ENCODE measurements at places on chromosomes 5 and 9.

DNA sequence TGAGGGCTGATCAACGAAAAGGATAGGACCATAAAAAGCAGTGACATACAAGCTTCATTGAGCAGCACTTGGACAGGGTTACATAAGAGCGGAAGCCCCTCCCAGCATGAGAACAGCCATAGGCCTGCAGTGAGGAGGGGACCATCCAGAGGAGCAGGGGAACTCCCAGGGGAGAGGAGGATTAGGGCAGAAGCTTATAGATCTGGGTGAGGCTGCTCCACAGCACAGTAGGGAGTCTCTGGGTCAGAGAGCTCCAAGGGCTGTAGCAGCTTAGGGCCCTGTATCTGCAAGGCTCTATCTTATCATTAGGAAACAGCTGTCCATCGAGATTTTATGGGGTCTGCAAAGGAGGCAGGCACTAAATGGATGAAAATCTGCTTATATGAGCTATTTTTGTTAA, 186.6 kb downstream of the DOCK8 start:
- DNase-seq = no peak

- no peak for DNase-seq
These were observed 57.0 kb upstream of the GRAMD2B start for GRCh38 chr5:126366199-126366560.

- DNase-seq = no peak
These were observed 357.5 kb downstream of the SPATA31D1 start for GRCh38 chr9:82346040-82346439.

DNA sequence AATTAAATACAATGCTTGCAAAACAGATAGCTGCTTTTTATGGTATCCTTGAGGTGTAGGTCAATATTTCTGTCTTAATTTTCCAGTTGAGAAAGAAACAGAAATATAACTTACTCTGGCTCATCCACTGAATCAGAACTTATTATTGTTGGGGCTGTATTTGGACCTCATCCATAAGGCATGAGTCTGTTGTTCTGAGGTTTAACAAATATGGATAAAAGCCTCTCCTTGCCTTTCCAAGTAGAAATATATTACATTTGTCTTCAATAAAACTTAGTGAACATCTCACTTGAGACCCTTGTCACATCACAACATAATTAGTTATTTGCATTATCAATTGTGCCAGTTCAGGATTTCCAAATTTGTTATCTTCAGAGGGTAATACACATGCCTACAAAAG, 525.8 kb downstream of the AGTPBP1 start:
- no peak for DNase-seq

DNA sequence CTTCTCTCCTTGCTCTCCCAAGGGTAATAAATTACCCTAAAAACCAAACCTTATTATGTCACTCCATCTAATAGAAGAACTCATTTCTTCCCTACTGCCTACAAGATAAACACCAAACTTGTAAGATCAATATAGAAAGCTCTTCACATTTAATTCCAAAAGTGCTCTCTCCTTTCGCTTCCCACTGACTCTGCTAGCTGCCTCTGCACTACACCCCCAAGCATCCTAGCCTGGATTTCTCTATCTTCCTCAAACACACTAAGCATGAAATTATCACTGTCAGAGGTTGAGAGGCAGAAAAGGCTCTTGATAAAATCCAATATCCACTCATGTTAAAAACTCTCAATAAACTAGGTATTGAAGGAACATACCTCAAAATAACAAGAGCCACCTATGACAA, 162.4 kb downstream of the KCNN2 start:
- DNase-seq = no peak

DNA sequence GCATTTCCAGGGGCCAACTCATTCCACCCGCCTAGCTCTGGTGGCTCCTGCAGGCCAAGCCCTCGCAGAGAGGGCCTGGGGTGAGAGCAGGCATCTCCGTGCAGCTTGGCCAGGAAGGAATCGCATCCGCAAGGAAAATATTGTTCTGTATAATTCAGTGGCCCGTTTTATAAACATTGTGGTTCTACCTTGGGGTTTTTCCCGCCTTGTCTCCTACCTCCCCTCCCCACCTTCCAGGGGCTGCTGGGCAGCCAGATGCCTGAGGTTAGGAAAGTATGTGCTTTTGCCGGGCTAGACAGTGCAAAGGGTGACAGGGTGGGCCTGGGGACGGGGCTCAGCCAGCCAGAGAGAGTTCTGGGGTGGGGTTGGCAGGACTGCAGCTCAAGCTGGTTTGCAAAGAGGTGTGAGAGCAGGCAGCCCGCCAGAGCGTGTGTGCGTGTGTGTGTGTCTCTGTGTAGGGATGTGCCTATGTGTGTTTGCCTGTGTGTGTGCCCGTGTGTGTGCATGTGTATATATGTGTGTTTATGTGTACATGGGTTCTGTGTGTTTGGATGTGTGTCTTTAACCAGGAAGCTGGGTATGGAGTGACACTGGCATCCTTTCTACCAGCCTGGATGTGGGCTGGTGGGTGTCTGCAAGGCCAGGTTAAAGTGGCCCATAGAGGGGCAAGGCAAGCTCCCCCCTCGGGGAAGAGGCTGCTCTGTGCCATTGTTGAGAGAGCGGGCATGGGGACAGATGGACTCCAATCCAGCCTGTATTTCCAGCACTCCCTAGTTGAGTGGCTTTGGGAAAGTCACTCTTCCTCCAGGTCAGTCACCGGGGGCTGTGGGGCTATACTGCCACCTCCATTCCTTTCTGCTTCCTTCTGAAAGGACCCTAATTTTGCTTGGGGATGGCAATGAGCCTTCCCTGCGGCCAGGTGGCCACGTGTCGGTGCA, 10.6 kb upstream of the SLC2A6 start:
- DNase-seq = no peak

DNA sequence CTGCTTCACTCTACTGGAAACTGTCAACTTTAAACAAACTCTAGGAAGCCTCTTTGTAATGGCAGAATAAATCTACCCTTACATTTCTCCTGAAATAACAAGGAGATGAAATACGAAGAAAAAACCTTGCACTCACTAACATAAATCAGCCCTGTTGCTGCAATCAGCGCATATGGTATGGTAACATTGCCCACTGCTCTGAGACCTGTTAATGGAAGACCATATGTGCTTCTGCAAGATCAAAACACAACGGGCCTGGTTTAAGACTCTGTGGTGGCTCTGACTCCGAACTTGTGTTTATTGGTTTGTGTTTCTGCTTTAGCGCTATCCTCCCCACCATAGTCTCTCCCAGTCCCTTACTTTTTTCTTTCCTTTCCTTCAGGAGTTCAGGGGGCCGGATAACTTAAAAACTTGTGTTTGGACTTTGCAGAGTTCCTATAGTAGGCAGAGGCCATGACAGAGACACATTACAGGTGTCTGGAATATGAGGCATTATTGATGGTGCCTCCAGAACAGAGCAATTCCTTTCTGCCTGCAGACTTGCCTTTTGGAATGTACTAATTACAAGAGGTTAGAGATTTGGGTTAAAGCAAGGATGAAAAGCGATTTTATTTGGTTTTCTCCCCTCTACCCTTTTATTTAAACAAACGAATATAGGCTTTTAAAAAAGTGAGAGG, 110.8 kb downstream of the PSAT1 start:
- DNase-seq = no peak

GRCh38 chr5:26009742-26010141, 1028.6 kb downstream of the CDH9 start:
- no peak for DNase-seq

DNA sequence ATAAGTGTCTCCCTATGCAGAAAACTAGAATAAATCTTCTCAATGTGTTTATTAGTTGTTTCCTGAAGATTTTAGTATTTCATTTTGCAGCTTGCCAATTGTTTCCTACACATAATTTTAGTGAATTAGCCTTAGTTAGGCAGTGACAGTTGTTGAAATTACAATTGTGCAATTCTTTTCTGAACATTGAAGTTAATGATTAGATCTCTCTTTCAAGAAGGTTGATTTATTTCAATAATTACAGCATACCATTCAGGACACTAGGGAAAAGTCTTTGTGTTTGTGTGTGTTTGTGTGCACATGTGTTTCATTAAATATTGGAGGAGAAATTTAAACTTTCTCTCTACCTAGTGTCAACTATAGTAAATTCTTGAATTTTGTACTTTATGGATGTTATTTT, 199.6 kb upstream of the MPDZ start:
- no peak for DNase-seq

DNA sequence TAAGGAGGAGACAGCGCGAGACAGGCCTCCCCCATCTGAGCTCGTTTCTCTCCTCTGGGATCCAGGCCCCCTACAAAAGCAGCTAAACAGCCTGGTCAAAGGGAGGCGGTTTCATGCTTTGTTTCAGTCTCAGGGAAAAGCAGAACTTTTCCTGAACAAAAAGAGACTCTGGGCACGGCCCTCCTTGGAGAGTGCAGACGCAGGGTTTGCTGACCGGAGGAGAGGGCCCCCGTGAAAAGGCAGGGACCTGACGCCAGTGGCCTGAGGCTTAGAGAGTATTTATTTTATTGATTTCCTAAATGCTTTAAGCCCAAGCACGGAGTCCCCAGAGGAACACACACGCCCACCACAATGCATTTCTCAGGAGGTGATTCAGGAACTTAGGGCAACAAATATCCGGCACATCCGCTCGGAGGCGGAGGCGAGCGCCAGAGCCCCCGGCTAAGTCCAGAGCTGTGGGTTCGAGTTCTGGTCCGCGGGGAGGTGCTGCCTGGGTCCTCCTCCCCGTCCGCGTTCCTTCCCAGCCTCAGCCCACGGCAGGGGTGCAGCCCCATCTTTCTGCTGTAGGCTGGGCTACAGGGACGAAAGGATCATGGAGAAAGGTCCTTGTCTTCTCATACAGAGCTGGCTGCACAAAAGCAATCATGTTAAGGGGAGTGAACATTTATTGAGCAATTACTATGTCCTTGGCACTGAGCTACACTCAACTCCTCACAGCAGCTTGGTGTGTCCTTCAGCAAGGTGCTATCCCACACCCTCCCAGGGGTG, 40.0 kb downstream of the PTGES start:
- no peak for DNase-seq

DNA sequence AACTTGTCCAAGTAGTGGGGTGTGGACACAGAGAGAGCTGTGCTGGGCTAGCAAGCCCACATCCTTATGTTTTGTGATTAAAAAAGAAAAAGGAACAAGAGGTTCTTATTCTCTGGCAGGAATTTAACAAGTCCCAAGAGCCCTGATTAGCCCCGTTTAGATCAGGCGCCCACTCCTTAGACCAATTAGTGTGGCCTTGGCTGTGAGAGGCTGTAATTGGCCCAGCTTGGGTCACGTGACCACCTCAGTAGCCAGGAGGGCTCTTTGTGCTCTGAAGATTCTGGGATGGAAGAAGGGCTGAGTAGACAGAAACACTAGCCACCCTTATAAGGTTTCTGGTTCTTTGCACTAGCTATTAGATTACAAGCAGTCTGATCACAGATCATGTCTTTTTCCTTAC, 31.1 kb downstream of the GCNT4 start:
- DNase-seq = no peak

GRCh38 chr9:117763314-117763713, 59.1 kb downstream of the TLR4 start:
- no peak for DNase-seq

DNA sequence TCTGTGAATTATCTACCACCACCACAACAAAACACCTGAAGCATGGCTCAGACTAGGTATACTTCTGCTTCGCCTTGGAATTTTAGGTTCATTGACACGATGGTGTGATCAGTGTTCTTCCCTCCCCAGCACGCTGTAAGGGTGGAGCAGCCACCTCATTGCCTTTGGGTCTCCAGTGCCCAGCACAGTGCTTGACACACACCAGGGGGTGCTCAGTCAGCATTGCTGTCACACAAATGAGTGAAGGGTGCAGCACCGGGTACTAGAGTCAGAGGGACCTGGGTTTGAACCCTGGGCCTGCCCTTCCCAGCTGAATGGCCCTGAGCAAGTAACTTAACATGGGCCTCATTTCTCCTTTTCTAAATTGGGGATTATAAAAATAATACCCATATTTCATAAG, 9.9 kb upstream of the ANGPTL2 start:
- no peak for DNase-seq

DNA sequence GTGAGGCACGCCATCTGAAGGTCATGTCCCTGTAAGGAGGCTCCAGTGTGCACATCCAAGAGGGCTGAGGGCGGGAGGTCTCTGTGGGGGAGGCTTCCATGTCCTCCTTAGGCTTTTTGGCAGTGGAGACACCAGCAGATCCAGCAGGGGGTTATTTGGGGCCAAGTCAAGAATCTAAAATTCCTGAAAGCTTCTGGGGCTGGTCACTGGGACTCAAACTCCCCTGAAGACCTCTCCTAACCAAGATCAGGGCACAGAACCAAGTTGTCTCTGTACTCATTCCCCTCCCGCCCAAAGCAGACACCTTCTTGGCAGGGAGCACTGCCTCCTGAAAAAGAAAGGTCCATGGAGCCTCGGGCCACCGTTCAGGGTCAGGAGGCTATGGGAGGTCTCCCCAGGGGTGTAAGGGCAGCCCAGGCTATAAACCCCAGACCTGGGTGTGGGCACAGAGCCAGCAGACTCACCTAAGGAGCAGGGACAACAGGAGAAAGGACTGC, 127.4 kb upstream of the ADRA1B start:
- DNase-seq = no peak

- DNase-seq = no peak
These were observed 415.0 kb downstream of the ARHGEF28 start for GRCh38 chr5:74040811-74041491.

DNA sequence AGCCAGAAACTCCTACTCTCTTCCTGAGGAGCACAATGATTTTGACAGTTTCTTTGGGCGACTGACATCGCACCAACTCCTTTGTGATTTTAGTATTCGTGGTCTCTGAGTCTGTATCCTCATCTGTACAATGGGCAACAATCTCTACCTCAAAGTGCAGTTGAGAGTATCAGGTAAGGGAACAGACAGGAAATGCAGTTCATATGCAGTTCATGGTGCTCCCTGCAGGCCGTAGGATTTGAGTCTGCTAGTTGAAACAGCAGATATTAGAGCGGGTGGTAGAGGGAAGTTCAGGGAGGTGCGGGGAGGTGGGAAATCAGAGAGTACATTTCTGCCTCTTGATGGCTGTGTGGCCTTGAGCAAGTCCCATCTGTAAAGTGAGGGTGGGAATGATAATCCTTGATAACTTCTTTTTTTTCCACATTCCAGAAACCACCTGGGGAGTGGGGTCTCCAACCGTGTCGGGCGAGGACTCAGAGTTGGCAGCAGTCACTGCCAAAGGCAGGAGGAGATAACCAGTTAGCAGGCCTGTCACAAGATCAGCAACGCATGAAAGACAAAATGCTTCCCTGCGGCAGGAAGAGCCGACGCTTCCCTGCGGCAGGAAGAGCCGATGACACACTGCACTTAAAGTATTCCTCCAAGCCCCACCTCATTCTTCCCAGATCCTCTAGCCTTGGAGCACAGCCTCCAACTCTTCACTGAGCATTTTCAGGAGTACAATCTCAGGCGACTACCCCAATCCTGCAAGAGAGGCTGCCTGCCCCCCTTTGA, 6.0 kb upstream of the NEK6 start:
- no peak for DNase-seq

- no peak for DNase-seq
These were observed 36.3 kb upstream of the CTXN3 start for GRCh38 chr5:127612441-127613141.

GRCh38 chr9:70795841-70796240, 325.6 kb downstream of the TRPM3 start:
- no peak for DNase-seq
